Ecto neural progenitor cell (in vitro differentiated cells): ENCODE measurements at places on chromosomes 2 and 18.

- DNase-seq = no peak
These were observed 2.0 kb upstream of the EN1 start for GRCh38 chr2:118849226-118850167.

- no peak for DNase-seq
These were observed 433.4 kb upstream of the MEIS1 start for GRCh38 chr2:66001538-66001937.

DNA sequence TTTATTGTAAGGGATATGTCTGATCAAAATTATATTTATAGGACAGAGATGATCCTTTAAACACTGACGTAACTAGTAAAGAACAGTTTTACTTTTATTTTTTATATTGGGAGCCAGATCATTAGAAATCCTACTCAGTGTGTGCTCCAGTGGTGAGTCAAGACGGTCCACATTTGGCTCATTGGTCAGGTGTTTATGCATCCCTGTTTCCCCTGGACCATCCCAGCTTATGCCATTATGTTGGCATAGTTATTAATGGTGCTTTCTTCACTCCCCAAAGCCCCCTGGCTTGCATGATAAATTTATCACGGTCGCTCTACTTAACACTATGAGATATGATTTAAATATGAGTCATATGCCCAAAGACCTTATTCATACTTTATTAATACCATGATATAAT is 293.4 kb downstream of the XIRP2 start:
- DNase-seq = no peak

- no peak for DNase-seq
These were observed 122.5 kb downstream of the FIGN start for GRCh38 chr2:163613266-163613731.

DNA sequence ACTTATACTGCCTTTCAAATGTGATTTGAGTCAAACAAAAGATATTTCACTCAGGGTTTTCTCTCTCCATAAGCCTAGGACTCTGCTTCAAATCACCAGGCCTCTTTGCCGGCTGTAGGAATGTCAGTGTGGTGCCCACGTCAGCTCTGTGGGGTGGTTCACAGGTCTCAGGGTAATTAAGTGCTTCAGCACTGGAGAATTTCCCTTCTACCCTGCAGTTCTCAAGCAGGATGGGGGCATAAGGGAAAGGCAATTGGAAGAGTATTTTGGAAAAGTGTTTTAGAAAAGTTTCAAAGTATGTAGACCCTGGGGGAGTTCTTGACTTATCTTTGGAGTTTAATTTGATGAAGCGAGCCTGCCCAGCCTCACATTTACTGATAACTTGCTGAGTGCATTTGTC is 9.6 kb downstream of the CNGA3 start:
- DNase-seq = no peak

DNA sequence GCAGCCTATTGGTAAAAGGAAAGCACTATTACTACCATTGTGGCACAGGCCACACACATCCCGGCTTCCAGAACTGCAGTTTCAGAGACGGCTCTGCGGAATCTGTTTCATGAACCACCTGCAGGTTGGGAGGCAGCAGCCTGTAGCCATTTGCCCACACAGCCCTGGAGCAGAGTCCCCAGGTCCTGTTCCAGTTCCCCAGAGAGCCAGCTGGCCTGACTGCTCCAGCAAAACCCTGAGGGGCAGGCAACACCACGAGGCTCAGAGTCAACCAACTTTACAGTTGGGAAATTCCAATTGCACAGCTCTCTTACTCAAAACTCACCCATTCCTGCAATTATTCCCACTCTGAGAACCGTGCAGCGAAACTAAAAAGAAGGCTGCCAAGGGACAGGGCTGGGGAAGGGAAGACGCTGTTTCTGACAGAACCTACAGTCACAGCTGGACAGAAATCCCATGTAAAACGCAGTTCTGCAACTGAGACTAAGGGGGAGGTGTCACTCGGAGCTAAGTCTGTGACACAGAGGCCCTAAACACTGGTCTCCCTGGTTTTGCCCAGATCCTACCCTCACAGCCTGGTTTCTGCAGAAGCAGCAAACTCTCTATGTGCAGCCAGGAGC is 219.4 kb downstream of the TMEM163 start:
- DNase-seq = no peak

DNA sequence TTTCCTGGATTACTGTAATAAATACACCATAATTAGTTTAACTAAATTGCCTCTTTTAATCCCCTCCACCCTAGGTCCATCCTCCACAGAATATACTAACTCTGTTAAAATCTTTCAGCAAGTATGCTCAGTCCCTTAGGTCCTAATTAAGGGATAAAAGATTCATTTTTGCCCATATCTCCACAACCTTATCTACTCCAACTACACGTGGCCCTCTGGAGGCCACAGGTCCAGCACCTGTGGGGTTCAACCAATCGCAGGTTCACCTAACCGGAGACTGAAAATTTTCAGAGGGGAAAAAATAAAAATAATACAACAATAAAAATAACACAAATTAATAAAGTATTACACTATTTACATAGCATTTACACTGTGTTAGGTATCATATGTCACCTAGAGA is 86.4 kb downstream of the MAP4K3 start:
- DNase-seq = no peak

DNA sequence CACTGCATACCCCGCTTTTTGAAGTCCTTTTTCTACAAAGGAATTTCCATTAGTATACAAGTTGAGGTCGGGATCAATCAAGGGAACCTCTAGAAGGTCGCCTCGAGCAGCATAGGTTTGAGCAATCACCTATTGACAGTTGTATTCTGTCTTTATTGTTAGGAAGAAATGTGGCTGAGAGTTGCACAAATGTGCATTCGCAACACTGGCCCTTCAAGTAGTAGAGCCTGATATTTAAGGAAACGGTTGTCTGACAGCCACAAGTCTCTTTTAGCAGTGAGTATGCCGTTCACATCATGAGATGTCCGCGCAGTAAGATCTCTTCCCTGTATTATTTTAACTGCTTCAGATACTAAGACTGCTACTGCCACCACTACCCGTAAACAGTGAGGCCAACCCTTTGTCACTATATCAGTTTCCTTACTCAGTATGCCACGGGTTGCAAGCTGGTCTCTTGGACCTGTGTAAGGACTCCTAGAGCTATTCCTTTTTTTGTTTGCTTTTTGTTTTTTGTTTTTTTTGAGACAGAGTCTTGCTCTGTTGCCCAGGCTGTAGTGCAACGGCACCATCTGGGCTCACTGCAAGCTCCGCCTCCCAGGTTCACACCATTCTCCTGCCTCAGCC is 10.0 kb upstream of the STARD7 start:
- no peak for DNase-seq

DNA sequence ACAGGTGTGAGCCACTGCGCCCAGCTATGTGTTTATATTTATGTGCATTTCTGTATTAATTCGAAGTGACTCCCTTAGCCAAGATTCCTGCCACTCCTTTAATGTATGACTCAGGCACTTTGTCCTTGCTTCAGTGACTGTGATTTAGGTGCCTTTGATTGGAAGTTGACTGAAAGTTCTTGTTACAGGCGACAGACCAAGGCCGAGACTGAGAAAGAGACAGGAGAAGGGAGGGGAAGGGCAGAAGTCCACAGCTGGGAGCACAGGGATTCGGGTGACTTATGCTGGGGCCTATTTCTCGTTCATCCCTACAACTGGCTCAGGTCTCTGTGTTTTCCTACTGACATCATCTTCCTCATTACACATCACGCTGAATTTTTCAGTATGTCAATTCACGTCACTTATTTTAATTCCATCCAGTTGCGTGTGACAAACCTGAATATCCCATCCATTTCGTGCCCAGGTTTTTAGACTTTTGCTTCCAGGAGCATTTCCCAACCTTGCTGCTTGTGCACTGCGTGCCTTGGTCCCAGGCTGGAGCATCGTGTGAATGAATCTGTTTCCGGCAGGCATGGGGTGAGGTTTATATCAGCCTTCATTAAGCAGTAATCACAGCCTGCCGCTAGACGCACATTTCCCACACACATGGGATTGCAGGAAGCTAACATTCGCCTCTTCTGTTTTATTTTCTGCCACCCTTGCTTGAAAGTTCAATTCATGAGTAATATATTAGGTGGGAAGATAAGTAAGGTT is 42.4 kb downstream of the TMEM18 start:
- no peak for DNase-seq

- no peak for DNase-seq
These were observed 49.2 kb downstream of the TMEFF2 start for GRCh38 chr2:192145496-192145895.

DNA sequence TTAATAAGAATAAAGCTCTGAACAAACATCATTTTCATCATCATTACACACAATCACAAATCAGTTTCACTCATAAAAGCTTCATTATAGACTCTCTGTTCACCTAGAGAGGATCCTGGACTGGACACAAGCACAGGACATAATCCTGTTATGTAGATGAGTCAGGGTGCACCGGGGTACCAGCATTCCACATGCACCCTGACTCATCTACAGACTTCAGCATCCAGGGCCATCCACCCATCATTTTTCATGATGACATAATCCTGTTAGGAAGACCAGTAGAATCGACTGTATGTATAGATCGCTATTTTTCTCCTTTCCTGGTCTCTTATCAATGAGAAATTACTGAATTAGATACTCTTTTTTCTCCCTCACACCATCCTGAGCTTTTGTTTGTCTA is 73.7 kb upstream of the PIK3C3 start:
- DNase-seq = no peak

- no peak for DNase-seq
These were observed 36.5 kb downstream of the RRM2 start for GRCh38 chr2:10159086-10159485.

GRCh38 chr2:217289177-217289906 is 429.5 kb upstream of the TNP1 start:
- peak; percentile 73 for DNase-seq

DNA sequence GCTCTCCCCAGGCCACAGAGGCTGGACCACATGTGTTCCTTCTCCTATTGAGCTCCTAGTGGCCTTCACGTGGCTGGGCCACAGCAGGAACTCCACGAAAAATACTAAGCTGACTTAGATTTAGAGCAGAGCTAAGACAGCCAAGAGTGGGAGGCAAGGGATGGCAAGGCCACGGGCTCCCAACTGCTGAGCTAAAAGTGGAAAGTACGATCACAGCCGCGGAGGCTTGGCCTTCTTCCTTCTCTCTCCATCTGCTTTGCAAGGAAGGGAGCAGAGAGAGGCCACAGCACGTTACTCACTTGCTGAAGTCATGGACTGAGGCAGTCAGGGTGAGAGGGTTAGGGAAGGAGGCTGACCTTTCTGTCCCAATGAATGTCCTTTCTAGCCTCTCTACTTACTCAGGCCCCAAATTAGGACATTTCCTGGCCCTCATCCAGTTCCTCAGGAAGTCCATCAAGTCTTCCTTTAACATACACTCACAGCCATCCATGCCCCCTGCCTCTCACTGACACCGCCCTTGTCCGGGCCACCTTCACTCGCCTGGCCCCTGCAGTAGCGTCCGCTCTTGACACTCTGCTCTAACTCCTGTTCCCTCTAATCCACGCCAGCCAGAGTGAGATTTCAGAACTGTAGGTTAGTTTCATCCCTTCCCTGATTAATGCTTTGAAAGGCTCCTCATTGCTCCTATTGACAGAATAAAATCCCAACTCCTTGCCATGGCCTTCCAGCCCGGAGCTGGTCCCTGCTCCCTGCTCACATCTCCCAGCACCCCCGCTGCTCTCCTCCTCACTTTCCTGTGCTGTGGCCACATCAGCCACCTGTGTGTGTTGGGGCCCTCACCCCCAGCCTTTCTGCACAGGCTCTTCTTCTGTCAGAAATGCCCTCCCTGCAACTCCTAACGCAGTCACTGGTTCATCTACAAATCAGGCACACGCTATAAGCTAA is 204.2 kb downstream of the CYP26B1 start:
- peak; percentile 39 for DNase-seq

- DNase-seq = no peak
These were observed 147.2 kb upstream of the NFATC1 start for GRCh38 chr18:79248495-79249060.

- peak; percentile 42 for DNase-seq
These were observed 3.3 kb downstream of the DNMT3A start for GRCh38 chr2:25338401-25338800.

DNA sequence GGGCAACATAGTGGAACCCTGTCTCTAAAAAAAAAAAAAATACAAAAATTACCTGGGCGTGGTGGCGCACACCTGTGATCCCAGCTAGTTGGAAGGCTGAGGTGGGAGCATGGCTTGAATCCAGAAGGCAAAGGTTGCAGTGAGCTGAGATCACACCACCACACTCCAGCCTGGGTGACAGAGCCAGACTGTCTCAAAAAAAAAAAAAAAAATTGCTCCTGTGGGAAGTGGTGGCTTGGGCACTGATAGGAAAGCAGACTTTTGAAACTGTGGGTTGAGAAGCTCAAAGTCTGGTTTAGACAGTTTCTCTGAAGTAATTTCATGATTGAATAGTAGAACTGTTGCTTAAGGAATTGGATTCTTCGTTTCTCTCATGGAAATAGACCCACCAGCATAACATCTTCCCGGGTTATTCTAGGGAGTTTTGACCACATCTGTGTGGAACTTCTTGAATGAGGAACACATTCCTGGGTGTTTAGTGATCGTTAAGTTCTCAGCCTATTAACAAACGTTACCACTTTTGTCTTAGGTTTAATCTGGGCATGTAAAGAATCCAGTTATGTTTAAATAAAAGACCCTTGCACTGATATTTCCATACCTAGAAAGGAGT is 33.5 kb downstream of the GRHL1 start:
- no peak for DNase-seq

GRCh38 chr18:13605477-13605876 is 120.9 kb downstream of the FAM210A start:
- DNase-seq = no peak

DNA sequence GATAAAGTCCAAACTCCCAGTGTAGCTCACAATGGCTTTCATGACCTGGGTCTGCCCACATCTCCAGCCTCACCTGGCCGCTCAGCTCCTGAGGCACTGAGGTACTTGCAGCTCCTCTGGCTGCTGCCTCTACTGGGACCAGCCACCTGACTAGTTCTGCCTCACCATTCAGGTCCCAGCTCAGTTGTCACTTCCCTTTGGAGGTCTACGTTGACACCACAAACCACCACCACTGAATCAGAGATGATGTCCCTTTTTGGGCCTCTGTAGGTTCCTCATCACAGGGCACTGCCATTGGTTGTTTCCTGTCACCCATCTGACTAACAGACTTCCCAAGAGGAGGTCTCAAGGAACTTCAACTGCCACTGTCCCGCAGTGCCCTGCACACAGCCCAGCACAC is 21.2 kb downstream of the SPP2 start:
- no peak for DNase-seq

GRCh38 chr2:1370461-1370860 is 42.8 kb upstream of the TPO start:
- no peak for DNase-seq

- no peak for DNase-seq
These were observed 42.3 kb downstream of the RFX8 start for GRCh38 chr2:101432411-101433181.

- no peak for DNase-seq
These were observed 85.8 kb downstream of the TCF4 start for GRCh38 chr18:55501982-55502710.

GRCh38 chr2:96208143-96209010 is at the start of gene STARD7:
STARD7 (minus strand) TSS chr2:96208827; CDS start chr2:96208434, 393 bp downstream.
- DNase-seq = peak; percentile 99

DNA sequence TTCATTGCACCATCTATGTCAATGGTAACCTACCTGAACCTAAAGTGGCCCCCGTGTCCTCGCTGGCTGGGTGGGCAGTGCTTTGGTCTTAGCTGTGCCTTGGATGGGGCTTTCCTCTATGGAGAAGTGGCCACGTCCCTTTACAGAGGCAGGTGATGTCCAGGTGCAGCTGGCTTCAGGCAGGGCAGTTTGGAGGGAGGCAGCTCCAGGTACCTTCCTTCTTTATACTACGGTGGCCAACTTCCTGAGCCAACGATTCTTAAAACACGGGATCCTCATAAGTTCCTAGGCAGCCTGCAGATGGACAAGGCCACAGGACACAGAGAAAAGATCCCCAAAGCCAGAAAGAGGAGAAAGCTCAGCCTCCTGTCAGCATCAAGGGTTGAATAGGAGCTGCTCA is 517.3 kb upstream of the HS6ST1 start:
- no peak for DNase-seq
